Regular cardiac myocyte (primary cell): ENCODE measurements at places on chromosomes 6 and 20. TPM values are rescaled to one million over a fixed set of nuclear protein-coding genes. Genes with fewer than 3 reads are reported as not detected.

Gene CLDN20
- total RNA-seq: not detected in 2 replicates

Gene C20orf144
- total RNA-seq: 0.19 and 0.28 TPM in 2 replicates

Gene GPR6
- not detected in 2 replicates for total RNA-seq

Gene PARD6B
- 0.96 and 1.7 TPM in 2 replicates for total RNA-seq

Gene HRH3
- total RNA-seq: not detected in 2 replicates

Gene RAET1L
- not detected in 2 replicates for total RNA-seq

Gene PMEPA1
- total RNA-seq: 1.5 and 4.8 TPM in 2 replicates

Gene CAP2
- 17.2 and 17.8 TPM in 2 replicates for total RNA-seq

Gene RAMACL
- 0.38 and 1.1 TPM in 2 replicates for total RNA-seq

Gene ZC2HC1B
- total RNA-seq: not detected in 2 replicates

Gene MCCD1
- not detected in 2 replicates for total RNA-seq

Gene DAAM2
- total RNA-seq: 36.9 and 37.4 TPM in 2 replicates

Gene VSX1
- total RNA-seq: not detected in 2 replicates

Gene FABP7
- not detected in 2 replicates for total RNA-seq

Gene DOK5
- 29.6 and 35.9 TPM in 2 replicates for total RNA-seq

Gene SIGLEC1
- under 0.01 TPM in 1 of 2 replicates, not detected in the other for total RNA-seq

Gene EYS
- total RNA-seq: under 0.01 TPM in 2 replicates

Gene SLC32A1
- under 0.01 TPM in 1 of 2 replicates, not detected in the other for total RNA-seq

Gene TINAG
- not detected in 2 replicates for total RNA-seq

Gene CDH4
- total RNA-seq: 0.28 and 1.2 TPM in 2 replicates

Gene SFTA2
- total RNA-seq: not detected in 2 replicates

Gene DBNDD2
- 1.4 and 3.5 TPM in 2 replicates for total RNA-seq

Gene PHF10
- total RNA-seq: 16.5 and 25.1 TPM in 2 replicates

Gene SLC22A1
- under 0.01 and 0.38 TPM in 2 replicates for total RNA-seq

Gene HLA-DOA
- total RNA-seq: not detected in 2 replicates

Gene TAGAP
- not detected in 2 replicates for total RNA-seq

Gene KIF16B
- total RNA-seq: 14.2 and 21.7 TPM in 2 replicates

Gene IPCEF1
- total RNA-seq: under 0.01 TPM in 1 of 2 replicates, not detected in the other

Gene CTAGE9
- not detected in 2 replicates for total RNA-seq

Gene PRR18
- total RNA-seq: not detected in 2 replicates

Gene BCAS1
- total RNA-seq: under 0.01 and 0.19 TPM in 2 replicates

Gene PNLDC1
- total RNA-seq: 0.19 and 0.56 TPM in 2 replicates

Gene C20orf202
- not detected in 2 replicates for total RNA-seq

Gene BFSP1
- total RNA-seq: 1.9 and 2.8 TPM in 2 replicates

Gene RIPPLY2
- total RNA-seq: not detected in 2 replicates

Gene CLPSL1
- total RNA-seq: not detected in 2 replicates
